ENCODE measurements at places on chromosomes 11 and 22.

DNA sequence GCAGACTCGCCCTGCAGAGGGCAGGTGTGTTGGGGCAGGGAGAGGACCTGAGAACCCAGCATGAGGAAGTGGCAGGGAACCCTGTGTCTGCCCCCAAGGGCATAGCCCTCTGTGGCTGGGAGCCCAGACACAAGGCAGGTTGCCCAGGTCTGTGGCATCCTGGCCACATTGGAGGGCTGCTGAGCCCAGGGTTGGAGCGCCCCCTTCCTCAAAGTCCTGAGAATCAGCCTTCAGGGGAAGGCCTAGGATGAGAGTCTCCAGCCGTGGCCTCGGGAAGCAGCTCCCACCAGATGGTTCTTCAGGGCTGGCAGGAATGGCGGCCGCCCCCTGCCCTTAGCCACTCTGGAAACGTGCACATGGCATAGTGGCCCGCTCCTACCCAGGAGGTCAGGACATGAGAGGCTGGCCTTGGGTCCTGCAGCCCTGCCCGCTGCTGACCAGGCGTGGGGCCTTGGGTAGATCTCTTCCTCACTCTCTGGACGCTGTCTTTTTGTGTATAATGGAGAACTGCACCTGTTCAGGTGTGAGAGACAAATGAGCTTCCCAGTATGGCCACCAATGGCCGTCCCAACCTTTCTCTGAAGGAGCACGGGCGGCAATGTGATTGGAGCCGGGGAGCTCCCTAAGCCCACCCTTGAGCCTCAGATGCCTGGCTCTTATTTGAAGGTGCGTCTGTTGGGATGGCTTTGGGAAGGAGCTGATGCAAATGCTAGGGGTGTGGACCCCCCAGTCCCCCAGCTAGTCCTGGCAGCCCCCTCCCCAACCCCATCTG is 4.6 kb upstream of the CDC42BPG start:
- DNase-seq = no peak

- no peak for DNase-seq
These were observed 463 bp downstream of the RAD9A start for GRCh38 chr11:67392183-67392715.

GRCh38 chr11:33052231-33052630 is 12.9 kb downstream of the TCP11L1 start:
- DNase-seq = no peak

DNA sequence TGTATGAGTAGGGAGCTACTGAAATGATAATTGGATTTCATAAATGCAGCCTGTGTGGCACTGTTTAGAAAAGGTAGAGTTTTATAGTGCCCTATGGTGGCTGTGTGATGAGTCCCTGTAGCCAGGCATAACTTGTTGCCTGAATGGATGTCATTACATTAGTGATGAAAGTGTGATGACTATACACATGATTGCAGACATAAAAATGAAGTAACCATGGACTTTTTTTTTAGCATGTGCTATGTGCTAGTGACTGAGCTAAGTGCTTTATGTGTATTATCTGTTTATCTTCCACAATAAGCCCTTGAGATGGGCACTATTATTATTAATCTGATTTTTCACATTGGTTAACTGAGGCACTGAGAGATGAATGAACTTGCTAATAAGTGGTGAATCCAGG is 13.5 kb upstream of the GRAMD1B start:
- DNase-seq = no peak

Measured in D341Med (cell line).